T-helper 2 cell treated with Interferon-gamma antibody and Interleukin-4, amounts not matched to agents 5 μg/mL and 100 μg/mL, for 36 hours (primary cell): ENCODE measurements at places on chromosomes 6 and 20.

DNA sequence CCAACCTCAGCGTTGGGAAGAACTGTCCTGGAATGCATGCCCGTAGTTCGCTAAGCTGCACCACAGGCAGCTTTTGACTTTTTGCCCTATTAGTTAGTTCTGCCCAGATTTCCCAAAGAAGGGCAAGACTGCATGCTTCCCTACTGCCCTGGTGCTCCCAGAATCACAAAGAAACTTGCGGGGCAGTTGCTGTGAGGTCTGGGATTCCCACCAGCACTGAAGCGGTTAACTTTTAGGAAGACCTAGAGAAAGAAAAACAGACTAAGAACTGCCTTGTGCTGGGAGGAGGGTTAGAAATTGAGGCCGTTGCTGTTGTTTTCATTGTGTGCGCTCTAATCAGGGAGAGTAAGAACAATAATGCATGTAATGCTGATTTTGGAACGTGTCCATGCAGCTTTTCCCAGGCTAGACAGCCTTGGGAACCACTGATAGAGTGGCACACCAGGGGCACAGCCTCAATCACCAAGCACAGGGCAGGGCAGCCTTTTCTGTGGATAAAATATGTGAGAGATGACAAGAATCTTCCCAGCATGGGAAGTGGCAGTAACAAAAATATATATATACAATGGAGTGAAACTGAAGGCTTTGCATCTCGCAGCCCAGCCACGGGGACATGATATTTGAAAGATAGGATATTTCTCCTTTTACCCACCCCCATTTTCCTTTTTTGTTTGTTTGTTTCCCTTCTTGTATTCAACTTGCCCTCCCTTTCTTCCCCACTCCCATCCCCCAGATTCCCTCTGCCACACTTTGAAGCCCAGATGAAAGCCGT is 137.7 kb upstream of the HEY2 start:
- DNase-seq = no peak

DNA sequence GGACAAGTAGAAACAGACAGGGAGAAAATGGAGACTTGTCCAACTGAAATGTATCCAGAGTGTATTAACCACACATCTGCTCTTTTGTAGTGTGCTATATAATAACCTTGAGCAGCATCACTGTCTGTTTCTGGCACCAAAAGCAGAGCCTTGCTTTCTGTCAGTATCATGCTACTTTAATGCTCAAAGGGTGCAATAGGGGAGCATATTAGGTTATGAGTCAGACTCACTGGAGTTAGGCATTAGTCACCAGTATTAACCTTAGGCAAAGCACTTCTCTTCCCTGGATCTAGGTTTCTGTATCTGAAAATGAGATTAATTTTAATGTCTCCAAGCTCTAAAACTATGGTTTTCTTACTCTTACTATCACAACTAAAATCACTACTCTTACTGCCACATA is 280.1 kb downstream of the TFAP2B start:
- DNase-seq = no peak

GRCh38 chr20:32988008-32988407 is 16.2 kb downstream of the SUN5 start:
- DNase-seq = no peak

GRCh38 chr20:50379049-50379990 is 130.9 kb upstream of the PTPN1 start:
- DNase-seq = no peak

- no peak for DNase-seq
Measured at GRCh38 chr6:159075506-159076228, 30.9 kb upstream of the TAGAP start.
